PC-3 (cell line): ENCODE measurements at places on chromosomes 3 and 15.

GRCh38 chr3:24493746-24494617 is 668 bp downstream of the THRB start:
- H3K4me3 ChIP-seq, result peak overlapping the region; percentile 95
- no peaks in the 10 kb centered on the region for H3K36me3 ChIP-seq
- DNase-seq, result peak; percentile 60
- H3K27ac ChIP-seq, result peak overlapping the region; percentile 73

- no peak for DNase-seq
- no peak overlapping the region for H3K4me3 ChIP-seq
- H3K36me3 ChIP-seq, result no peaks in the 10 kb centered on the region
Observed at GRCh38 chr3:38643592-38643991, 5.9 kb downstream of the SCN5A start.

- no peaks in the 10 kb centered on the region for H3K36me3 ChIP-seq
- DNase-seq, result peak; percentile 60
- H3K4me3 ChIP-seq, result no peak overlapping the region
- peaks cover 7% of the 10 kb centered on the region; the same call in 1 of the 2 replicates for H3K4me1 ChIP-seq
- no peaks in the 10 kb centered on the region for H3K27me3 ChIP-seq
Observed at GRCh38 chr3:9615003-9615628, 34.2 kb upstream of the MTMR14 start.

DNA sequence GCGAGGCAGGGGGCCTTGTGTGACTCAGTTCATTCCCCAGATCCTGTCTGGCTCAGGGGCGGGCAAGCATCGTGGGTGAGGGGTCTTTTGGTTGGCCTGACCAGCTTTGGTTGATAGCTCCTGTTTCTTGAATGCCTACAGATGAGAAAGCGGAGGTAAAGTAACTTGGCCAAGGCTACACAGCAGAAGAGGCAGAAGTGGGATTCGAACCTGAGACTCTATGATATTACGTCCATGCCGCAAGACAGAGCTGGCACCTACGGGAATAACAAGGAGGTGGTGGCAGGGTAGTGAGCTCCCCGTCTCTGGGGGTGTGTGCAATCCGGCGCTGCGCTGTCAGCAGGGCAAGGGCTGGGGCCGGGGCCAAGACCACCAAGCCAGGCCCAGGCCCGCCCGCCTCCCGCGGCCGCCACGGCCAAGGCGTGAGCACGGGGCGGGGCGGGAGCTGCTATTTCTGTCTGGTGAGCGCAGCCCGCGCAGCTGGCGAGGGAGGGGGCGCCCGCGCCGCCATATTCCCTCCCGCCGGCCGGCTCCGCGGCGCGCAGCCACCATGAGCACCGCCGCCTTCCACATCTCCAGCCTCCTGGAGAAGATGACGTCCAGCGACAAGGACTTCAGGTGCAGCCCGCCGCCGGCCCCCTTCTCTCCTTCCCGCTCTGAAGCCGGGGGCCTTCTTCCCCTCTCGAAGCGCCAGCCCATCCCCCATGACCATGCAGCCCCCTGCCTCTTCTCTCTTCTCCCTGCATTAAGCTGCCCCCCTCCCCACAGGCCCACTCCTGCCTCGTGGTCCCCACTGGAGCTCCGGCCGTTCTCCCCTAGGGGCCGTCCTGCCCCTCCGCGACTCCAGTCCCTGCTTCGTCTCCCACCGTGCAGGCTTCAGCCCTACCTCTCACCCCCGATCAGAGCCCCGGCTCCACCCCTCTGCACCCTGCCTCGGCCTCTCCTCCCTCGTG is at the start of gene CAND2:
Gene CAND2 (plus strand): TSS at position 510 of the 953 bp plus-strand sequence. CDS start 41 bp downstream, at position 551.
- no peaks in the 10 kb centered on the region for H3K36me3 ChIP-seq
- H3K27me3 ChIP-seq, result no peaks in the 10 kb centered on the region
- peak within 1 kb of the TSS; percentile 65 for H3K4me3 ChIP-seq
- DNase-seq, result no peak
- no peak within 1 kb of the TSS for H3K27ac ChIP-seq

DNA sequence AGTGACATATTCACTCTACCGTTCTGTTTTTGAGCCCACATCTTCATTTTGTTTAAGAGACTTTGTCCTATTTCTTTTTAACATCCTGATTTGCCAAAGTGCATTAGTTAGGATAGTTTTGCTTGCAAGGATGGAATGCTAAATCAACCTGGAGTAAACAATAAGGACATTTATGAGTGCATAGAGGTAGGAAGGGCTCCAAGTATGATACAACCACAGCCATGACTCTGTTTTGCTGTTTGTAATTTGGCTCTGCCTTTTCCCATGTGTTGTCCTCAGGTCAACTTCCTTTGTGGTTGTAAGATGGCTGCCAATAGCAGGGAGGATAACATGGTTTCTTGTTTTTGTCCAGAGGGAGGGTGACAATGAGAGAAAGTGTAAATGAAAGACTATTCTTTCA is 66.4 kb upstream of the GOLIM4 start:
- no peak for DNase-seq
- no peaks in the 10 kb centered on the region for H3K27me3 ChIP-seq
- no peak overlapping the region for H3K4me3 ChIP-seq
- no peak overlapping the region for H3K27ac ChIP-seq

DNA sequence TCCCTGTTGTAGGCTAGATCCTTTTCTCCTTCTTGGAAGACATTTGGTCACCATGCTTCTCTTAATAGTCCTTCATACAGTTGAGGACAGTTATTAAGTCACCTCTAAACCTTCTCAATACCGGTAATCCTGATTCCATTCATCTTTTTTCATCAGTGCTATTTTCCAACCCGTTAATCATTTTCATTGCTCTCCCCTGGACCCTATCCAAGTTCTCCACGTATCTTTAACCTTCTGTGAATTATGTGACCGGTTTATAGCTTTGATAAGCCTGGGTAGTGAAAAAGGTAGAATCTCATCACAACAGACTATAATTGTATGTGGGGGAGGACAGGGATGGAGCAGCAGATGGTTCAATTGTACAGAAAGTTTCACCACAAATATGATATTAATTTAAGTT is 168.5 kb downstream of the MECOM start:
- DNase-seq, result no peak
- H3K27me3 ChIP-seq, result no peaks in the 10 kb centered on the region
- H3K36me3 ChIP-seq, result no peaks in the 10 kb centered on the region
- peaks cover 19% of the 10 kb centered on the region for H3K4me1 ChIP-seq
- no peak overlapping the region for H3K4me3 ChIP-seq

DNA sequence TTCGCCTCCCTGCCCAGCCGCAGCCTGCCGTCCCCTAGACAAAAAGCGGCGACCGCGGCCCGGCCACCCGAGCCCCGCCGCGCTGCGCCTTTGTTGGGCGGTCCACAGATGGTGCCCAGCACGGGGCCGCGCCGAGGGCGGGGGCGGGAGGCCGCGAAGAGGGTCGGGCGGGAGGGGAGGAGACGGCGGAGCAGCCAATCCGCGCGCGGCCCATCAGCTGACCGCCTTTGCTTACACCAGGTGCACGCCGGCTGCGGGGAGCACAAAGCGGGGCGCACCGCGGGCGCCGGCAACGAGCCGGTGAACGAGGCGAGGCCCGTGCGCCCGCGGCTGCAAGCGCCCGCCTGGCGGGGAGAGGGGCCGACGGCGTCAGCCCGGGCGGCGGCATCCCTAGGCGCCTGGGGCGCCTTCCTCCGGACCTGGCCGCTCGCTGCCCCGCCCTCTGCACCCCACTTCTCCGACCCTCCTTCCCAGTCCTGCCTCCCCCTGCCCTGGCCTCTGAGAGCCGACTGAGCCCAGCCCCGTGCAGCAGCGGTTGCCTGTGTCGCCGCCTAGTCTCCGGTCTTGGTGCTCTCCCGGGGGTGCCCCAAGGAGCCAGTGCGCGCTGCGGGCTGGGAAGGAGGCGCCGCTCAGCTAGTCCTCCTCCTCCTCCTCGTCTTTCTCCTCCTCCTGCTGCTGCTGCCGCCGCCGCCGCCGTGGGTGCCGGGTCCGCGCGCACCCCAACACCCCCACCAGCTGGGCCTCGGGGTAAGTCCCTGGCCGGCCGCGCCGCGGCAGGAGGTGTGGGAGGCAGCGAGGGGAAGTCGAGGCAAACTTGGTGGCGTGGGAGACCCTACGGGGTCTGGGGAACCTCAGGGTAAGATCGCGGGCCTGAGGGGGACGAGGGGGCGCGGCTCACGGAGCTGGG is at the start of gene LRRN1:
Gene LRRN1 (plus strand): TSS at position 259 of the 907 bp plus-strand sequence. CDS start 45,211 bp downstream, outside the sequence.
- no peaks in the 10 kb centered on the region for H3K36me3 ChIP-seq
- no peak for DNase-seq
- H3K4me3 ChIP-seq, result no peak within 1 kb of the TSS
- no peaks in the 10 kb centered on the region for H3K4me1 ChIP-seq

DNA sequence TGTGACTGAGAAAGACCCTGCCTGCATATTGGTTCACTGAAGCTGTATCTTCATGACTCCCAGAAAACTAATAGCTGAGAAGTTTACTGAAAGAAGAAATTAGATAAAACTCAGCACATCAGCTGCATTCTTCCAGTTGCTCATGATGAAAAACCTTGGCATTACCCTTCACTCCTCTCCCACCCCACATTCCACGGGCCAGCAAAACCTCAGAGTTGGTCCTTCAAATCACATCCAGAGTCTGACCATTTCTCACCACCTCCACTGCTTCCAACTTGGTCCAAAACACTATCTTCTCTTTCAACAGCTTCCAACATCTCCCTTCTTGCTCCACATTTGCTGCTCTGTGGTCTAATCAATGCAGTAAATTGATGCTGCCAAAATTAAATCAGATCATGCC is 97.1 kb downstream of the CD47 start:
- H3K4me1 ChIP-seq, result peaks cover 66% of the 10 kb centered on the region
- DNase-seq, result peak; percentile 41
- peak overlapping the region; percentile 98 for H3K27ac ChIP-seq

DNA sequence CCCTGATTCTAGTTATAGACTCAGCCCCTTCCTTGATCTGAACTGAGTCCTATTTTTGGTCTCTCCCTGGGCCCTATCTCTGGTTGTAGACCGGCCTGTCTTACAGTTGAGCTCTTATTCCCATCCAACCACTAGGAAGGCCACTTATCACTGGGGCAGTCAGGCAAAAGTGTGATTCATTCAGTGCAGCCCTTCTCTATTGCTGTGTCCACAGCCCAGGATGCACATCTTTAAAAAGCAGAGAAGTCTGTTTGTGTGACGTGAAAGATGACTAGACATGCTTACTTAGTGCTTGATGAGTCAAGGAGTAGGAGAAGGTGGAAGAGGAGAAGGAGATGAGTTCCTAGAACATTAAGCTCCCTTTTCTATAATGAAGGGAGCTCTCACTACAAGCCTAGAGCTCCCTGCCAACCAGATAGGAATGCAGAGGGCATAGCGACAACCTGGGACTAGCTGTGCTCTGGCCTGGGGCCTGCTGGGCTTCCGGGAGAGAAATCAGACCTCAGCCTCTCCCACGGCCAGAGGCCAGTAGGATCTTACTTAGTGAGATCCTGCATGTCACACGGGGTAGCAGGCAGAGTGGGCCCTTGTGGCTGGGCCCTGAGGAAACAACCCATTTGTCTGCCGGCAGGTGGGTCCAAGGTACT is 25.7 kb downstream of the INSYN1 start:
- DNase-seq, result peak; percentile 69
- no peaks in the 10 kb centered on the region for H3K27me3 ChIP-seq
- no peaks in the 10 kb centered on the region for H3K4me1 ChIP-seq
- no peak overlapping the region for H3K4me3 ChIP-seq
- no peaks in the 10 kb centered on the region for H3K36me3 ChIP-seq

- peak; percentile 45 for DNase-seq
- H3K4me3 ChIP-seq, result no peak overlapping the region
- H3K27ac ChIP-seq, result peak overlapping the region; percentile 78
- peaks cover 4% of the 10 kb centered on the region; the same call in 1 of the 2 replicates for H3K36me3 ChIP-seq
- peaks cover 38% of the 10 kb centered on the region for H3K4me1 ChIP-seq
- H3K27me3 ChIP-seq, result no peaks in the 10 kb centered on the region
Observed at GRCh38 chr3:24315971-24316370, 178.7 kb downstream of the THRB start.

- DNase-seq, result peak; percentile 37
- H3K36me3 ChIP-seq, result no peaks in the 10 kb centered on the region
- peaks cover 57% of the 10 kb centered on the region for H3K4me1 ChIP-seq
- no peaks in the 10 kb centered on the region for H3K27me3 ChIP-seq
- peak overlapping the region; percentile 91 for H3K4me3 ChIP-seq
- no peak overlapping the region for H3K27ac ChIP-seq
Observed at GRCh38 chr3:71581457-71582035, 2.0 kb downstream of the FOXP1 start.

DNA sequence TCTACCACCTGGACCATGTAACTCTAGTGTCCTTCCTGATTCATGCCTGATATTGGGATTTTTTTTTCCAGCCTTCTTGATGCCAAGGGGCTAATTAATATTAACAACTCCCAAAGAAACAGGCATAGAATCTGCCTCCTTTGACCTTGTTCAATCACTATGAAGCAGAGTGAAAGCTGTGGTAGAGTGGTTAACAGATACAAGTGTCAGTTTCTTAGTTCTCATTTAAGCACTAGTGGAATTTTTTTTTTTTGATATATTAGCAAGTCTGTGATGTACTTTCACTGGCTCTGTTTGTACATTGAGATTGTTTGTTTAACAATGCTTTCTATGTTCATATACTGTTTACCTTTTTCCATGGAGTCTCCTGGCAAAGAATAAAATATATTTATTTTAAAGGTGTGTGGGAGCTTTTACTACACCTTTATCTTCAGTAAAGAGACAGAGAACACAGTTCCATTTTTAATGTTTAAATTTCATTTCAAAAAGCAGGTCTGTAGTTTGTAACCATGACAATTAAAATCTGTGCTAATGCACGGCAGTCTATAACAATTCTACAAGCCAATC is 67.1 kb downstream of the TOP2B start:
- H3K36me3 ChIP-seq, result peaks cover 16% of the 10 kb centered on the region; the same call in 1 of the 2 replicates
- H3K27ac ChIP-seq, result no peak overlapping the region
- no peaks in the 10 kb centered on the region for H3K27me3 ChIP-seq
- DNase-seq, result no peak
- no peaks in the 10 kb centered on the region for H3K4me1 ChIP-seq

GRCh38 chr15:31049111-31049510 is 52.4 kb downstream of the TRPM1 start:
- H3K36me3 ChIP-seq, result no peaks in the 10 kb centered on the region
- H3K27me3 ChIP-seq, result peaks cover 43% of the 10 kb centered on the region
- H3K4me3 ChIP-seq, result no peak overlapping the region

GRCh38 chr3:66498687-66499621 is 1.9 kb downstream of the LRIG1 start:
- no peak overlapping the region for H3K27ac ChIP-seq
- H3K27me3 ChIP-seq, result no peaks in the 10 kb centered on the region
- H3K4me1 ChIP-seq, result no peaks in the 10 kb centered on the region
- H3K4me3 ChIP-seq, result no peak overlapping the region

DNA sequence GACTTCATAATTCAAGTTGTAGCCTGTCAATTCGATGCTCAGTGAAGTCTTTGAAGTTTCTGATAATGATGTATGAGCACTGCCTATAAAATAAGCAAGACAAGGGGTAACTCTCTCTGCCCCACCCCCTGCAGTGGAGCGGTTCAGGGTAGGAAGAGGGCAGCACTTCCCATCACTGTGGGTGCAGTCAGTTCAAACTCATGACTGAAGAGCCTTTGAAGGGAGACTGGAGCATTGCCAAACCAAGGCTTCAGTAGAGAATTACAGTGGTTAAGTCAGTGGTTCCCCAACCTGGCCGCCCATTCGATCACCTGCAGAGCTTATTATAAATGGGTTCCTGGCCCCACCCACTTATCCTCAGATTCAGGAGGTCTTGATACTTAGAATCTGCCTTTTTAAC is 190.6 kb downstream of the SHQ1 start:
- DNase-seq, result peak; percentile 19
- H3K4me1 ChIP-seq, result peaks cover 31% of the 10 kb centered on the region
- no peak overlapping the region for H3K4me3 ChIP-seq
- no peak overlapping the region for H3K27ac ChIP-seq
- 0 out of 2 replicates have a peak, but pooled peaks cover 5% of the 10 kb centered on the region for H3K27me3 ChIP-seq
